ENCODE measurements at places on chromosomes 3 and 15.

DNA sequence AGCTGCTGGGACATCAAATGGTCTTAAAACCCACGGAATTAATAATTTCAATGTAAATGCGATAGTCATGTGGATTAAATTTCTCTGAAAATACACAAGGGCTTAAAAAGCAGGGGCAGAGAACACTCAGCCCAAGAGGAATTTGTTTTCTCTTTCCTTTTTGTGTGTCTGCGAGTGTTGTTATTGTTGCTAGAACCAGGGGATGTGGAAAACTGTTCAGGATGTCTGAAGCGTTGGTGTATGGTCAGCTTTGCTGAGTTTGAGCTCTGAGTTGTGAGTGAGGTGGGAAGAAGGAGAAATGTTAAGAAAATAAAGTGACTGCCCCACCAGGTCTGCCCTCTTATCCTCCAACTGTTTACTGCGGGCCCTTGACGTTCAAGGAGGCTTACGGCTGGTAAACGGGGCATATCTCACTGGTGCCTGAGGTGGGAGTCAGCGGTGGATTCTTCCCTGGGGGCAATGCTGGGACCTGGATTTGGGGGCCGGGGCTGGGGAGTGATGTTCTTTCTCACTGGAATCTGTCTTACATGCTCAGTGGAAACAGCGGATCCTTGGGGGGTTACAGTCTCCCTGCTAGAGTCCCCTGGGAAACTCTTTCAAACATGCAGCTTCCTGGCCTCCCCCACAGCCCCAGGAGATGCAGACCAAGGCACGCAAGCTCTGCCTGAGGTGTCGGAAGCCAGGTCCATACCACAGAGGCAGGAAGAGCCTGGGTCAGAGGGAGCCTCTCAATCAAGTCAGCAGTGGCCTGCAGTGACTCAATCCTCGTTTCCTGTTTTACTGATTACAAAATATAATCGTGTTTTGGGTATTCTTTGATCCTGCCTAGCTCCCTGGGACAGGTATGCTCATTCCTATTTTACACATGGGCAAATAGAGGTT is 41.8 kb downstream of the ITGA11 start:
- no peak for DNase-seq

GRCh38 chr15:63020759-63021430 is 21.7 kb upstream of the TPM1 start:
- no peak for DNase-seq

DNA sequence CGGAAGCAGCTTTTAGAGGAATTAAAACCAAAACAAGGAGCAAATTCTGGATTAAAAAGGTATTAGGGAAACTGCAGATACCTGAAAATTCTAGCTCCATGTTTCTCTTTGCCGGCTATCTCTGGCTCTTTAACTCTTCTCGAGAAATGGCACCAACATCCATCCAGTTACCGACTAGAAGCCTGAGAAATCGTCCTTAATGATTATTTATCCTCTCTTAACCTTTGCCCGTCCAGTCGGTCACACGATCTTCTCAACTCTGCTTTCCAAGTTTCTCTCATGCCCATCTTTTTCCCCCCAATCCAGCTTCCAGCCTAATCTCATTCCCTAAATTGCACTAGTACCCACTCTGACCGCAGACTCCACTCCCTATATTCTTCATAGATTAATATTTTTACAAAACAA is 596 bp upstream of the SGO1 start:
- no peak for DNase-seq

GRCh38 chr3:13479332-13479581 is 849 bp upstream of the HDAC11 start:
- no peak for DNase-seq

DNA sequence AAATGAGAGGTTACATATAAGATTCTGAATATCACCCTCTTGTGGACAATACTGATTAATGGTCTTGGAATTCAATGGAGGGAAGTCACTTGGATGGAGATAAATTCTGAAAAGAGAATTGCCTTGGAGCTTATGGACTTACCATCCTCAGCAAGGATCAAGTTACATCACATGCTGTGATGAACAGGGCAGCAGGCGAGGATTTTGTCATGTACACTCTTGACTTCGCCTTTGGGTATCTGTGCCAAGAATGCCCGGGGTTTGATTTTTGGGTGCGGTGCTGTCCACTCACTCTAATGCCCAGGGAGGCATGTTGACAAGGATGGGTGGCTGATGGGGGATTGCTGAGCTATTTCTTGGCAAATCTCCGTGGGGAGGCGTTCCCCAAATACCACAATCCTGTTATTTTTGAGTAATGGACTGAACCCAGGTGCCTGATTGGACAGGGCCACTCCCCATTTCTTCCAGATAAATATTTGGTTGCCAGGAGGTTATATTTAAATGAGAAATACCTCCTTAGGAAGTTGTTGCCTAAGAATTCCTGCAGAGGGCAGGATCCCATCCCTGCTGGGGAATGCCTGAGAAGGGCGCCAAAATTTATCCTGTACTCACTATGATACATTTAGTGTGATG is 96.3 kb downstream of the TPRG1 start:
- no peak for DNase-seq

Measured in GDM1 (cell line).